ENCODE measurements at places on chromosomes 7 and 10.

DNA sequence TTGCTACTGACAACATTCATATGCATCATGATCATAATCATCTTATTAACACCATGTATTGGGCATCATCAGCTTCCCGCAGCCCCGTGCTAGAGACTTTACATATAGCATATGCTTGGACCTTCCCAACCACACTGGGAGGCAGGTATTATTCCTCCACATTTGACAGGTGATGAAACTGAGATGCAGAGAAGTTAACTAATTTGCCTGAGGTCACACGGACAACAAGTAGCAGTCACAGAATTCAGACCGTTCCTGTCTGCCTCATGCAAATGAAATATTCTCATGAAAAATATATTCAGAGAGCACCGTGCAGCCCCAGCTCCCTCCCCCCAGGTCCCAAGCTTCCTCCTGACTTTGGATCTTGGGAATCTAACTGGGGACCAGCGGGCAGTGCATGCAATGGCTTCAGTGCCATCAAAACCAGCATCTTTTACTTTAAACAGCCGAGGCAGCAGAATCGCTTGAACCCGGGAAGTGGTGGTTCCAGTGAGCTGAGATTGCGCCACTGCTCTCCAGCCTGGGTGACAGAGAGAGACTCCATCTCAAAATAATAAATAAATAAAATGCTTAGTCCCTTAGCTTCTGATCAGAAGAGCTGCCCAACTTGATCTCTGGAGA, 112.2 kb upstream of the GPR26 start:
- no peak for DNase-seq

DNA sequence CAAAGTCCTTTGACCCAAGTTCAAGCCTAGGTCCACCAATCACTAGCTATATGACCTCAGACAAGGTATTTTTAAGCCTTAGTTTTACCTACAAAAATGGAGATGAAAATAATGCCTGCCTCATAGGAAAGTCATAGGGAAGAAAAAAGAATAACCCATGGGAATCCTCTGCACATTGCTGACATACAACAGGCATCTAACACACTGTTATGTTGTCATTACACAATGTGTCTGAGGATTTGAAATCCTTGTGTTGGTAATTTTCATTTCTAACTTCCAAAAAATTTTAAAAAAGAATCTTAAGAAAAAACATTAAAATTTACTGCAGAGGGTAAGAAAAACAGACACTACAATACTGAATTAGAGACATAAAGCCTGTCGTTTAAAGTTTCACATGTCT, 5.7 kb downstream of the ANK3 start:
- DNase-seq, result no peak

- no peak for DNase-seq
Measured at GRCh38 chr10:10613656-10614244, 403.9 kb upstream of the CELF2 start.

DNA sequence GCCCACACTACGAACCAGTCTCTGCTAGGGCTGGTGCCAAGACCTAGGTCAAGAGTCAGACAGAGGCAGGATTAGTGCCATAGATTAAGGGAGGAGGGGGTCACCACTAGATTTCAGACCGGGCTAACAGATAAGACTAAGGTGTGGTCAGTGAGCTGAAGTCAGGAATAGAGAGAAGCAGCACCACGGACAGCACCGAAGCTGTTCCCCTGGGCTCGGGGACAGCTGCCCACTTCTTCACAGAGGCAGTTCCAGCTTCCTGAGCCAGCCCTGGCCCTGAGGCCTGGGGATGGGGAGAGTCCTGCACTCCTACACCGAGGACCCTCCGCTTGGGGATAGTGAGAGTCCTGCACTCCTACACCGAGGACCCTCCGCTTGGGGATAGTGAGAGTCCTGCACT, 11.2 kb upstream of the JAKMIP3 start:
- no peak for DNase-seq

DNA sequence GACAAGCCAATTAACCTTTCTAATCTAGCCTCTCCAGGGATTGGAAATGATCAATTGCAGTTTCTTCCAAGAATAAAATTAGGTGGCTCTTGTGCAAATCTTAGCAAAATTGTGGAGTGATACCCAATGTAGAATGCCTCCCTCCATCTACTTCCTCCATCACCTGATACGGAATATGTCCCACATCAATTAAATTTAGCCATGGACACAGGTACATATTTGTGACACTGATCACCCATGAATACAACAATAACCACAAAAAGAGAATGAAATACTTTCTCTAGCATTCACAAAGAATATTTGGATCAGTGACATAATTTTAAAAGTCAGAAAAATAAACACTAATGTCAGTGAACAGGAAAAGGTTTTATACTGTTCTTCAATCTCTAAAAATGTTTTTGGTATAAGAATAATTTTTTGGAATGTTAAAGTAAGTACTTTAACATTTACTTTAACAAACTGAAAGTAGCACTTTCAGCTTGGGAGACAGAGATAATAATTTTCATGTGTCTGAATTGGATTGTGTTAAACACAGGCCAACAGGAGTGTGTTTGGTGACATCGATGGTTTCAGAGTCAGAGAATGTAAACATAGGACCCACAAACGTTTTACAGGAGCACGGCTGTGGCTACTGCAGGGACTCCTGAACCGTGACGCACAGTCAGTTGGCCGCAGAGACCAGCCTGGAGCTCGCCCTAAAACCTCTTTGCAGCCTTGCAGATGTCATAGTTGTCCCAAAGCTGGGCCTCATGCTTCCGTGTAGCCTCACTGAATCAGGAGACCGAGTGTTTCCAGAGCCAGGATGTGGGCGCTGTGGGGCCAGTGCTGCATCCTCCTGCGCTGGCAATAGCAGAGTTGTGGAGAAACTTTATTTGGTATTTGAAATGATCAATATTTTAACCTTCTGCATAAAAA, 7.2 kb downstream of the RBM20 start:
- no peak for DNase-seq

- no peak for DNase-seq
Measured at GRCh38 chr10:71509444-71509843, 112.7 kb downstream of the CDH23 start.

DNA sequence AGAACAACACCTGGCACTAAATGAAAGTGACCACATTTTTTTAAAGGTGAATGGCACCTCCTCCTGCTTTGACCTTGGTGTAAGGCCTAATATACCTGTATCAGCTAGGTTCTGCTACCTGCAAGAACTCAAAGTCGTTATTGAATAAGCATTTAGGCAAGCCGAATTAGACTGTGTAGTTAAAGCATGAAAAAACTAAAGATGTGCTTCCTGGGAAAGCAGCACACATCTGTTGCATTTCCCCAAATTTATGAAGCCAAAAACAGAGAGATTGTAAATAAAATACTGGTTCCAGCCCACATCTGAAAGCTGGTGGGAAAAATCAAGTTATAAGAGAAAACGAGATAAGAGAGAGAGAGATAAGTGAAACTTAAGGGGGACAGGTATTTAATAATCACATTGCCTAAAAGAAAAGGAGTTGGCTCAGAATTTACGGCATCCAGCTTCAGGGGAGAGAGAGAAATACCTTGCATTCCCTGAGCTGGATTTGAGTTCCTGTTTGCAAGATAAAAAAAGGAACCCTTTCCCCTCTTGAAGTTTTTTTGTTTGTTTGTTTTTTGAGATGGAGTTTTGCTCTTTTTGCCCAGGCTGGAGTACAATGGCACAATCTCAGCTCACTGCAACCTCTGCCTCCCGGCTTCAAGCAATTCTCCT, 1.8 kb upstream of the XPNPEP1 start:
- DNase-seq, result no peak

- no peak for DNase-seq
Measured at GRCh38 chr7:47663851-47664250, 81.9 kb upstream of the TNS3 start.

DNA sequence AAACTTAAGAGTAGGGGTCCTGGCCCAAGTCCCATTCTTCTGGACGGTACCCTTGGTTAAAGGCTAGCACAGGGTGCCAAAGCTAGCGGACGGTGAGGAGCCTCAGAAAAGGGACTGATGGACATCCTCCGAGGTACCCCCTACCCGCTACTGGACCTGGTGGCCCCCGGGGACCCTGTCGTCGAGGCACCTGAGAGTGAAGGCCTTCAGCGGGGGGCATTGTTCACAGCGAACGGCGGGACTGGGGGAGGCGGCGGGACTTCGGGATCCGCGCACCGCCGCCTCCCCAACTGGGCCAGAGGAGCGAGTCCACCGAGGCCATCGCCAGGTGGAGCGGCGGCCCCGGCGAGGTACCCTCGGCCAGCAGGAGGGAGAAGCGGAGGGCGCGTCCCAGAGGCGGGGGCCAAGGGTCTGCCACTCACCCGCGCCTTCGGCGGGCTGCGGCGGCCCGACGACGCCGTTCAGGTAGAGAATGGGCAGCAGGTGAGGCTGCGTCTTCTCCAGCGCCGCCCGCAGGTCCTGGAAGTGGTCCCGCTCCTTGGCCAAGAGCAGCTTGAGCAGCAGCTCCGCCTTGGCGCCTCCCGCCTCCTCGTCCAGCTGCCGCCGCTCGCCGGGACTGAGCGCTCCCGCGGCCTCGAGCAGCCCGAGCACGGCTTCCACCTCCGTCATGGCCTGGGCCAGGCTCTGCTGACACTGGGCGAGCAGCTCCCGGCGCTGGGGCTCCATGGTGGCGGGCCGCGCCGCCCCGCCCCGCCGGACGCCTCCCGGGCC, 575 bp downstream of the DLG5 start:
- no peak for DNase-seq

GRCh38 chr7:44261240-44261639, 60.5 kb downstream of the YKT6 start:
- no peak for DNase-seq

DNA sequence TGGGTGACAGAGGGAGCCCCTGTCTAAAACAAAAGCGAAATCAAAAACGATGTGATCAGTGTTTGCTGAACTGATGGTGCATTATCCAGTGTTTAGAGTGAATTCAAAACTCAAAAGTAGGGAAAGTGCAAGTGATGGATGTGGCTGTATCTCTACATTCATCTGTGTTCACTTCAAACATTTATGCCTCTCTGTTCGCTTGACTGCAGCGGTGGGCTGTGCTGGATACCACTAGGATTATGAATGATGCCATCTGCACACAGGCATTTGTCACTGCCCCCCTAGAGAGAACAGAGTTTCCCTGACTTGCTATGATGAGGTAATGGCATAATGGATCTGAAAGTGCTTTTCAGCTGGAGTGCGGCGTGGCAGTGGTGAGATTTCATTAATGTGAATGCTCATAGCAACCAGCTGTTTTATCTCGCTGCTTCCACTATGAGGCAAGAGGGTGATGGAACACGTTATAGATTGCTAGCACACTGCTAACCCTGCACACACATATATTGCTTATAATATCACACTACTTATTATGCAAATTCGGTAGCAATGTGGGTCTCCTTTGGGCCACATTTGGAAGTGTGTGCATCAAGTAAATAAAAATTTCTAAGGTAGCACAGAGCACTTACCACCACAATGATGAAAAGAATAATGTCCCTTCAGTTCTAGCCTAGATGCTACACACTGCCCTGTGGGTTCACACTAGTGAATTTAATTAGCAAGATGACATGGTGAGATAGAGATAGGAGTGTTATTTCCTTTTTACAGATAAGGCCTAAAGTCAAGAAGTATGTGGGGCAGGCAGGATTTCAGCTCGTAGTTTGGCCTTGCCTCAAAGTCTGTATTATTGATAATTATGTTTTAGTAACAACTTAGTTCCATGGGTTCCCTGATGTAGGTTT, 164.7 kb downstream of the CAMK1D start:
- no peak for DNase-seq

DNA sequence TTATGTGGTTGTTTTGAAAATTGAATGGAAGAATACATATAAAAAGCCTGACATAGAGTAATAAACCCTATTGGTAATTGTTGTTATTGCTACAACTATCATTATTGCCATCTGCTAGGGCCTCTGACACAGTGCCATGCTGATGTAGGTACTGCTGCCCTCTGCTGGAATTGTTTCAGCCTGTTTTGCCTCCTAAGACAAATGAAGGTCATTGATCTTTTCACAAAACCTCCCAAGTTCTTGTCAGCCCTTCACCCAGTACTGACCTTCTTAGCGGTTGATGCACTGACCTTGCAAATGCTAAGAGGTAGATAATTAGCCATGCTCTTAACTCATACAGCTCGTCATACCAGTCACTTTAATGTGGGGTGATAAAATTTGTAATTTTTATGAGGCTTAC, 975.2 kb downstream of the SORCS1 start:
- DNase-seq, result no peak

DNA sequence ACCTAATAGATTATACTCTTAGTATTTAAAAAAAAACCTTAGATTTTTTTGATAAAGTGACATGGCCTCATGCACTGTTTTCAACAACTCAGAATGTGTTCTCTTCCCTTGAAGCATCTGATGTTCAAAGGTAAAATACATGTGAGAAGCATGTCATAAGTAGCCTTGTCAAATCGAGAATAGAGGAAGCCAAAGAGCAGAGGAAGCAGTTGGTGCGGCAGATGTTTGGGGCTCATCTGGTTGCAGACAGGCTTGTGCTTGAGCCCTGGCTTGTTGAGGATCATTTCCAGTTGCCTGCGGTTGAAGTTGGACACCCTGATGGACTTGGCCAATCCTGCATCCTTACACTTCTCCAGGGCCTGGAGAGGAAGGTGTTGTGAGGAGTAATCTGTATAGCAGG, 59.2 kb downstream of the AKR1E2 start:
- DNase-seq, result no peak

- no peak for DNase-seq
Measured at GRCh38 chr7:132643302-132643701, 67.0 kb upstream of the PLXNA4 start.

GRCh38 chr7:18535810-18536415, 40.4 kb downstream of the HDAC9 start:
- no peak for DNase-seq

DNA sequence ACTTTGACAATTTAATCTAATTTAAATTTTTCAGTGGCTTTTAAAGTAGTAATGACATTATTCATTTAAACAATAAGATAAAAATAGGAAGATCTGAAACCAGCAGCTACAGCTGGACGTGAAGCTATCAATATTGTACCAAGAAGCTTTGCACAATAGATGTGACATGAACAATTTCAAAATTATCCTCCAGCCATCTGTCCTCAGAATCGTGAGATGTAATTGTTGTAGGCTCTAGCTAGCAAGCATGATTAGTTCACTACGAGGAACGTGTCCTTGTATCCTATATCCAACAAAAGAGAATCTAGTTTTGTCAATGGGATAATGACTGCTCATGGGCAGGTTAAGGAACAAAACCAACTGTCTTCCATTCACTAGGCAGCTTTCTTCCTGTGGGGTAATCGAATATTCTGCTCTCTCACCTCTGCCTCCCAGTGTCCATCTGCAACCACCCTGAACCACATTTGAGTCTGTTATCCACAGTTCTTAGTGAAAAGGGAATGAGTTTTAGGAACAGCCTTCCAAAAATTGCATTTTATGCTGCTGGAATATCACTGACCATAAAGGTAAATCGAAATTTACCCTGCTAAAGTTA, 247.3 kb downstream of the PARD3 start:
- DNase-seq, result no peak

Data from activated CD8-positive, alpha-beta memory T cell treated with anti-CD3 and anti-CD28 coated beads for 4 hours (primary cell).